ENCODE measurements at places on chromosomes 1 and 21. TPM values are rescaled to one million over a fixed set of nuclear protein-coding genes. Genes with fewer than 3 reads are reported as not detected.

DNA sequence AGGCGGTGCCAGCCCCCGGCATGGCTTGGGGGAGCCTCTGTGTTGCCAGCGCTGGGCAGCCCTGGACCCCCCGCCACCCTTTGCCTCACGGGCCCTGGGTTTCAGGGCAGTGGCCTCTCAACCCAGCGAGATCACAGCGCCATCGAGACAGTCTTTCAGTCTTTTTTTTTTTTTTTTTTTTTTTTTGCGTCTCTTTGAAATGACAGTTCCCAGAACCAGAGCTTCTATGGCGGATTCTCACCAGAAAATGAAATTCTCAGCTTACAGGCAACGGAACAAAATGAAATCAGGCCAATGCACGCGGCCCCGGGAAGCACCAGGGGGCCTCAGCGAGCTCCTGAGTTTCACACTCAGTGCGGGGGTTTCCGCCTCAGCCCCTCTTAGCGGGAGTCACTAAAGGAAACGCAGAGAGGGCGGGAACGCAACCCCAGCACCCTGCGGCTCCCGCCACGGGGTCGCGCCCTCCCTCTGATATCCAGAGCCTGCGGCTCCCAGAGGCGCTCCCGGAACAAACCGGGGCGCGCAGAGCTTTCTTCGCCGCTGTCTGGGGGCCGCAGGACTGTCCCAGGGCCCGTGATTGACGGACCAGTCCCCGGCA lies 8.0 kb upstream of the COL6A1 start:
- peak; percentile 88 for DNase-seq

DNA sequence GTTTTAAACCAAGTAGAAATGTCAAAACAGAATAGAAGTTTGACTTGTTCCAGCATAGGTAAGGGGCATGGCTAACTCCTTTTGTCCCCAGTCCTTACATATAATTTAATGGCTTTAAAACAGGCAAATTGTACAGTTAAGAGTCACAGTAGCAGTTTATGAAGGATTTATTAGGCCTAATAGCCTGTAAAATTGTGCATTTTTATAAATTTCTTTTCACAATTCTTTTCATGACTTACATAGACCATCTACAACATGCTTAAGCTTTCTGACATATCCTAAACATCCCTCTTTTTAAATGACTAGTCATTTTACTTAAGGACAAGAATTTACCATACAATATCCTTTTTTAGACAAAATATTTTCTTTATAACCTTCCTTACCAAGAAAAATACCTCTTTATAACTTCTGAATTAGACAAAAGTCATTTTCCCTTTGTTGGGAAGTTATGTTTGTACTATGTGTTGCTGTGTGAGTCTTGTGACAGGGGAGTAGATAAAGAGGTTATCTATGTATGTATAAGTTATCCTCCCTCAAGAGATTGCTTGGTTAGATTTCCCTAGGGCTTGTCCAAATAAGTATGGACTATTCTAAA lies 34.5 kb upstream of the SLC5A9 start:
- DNase-seq = no peak

DNA sequence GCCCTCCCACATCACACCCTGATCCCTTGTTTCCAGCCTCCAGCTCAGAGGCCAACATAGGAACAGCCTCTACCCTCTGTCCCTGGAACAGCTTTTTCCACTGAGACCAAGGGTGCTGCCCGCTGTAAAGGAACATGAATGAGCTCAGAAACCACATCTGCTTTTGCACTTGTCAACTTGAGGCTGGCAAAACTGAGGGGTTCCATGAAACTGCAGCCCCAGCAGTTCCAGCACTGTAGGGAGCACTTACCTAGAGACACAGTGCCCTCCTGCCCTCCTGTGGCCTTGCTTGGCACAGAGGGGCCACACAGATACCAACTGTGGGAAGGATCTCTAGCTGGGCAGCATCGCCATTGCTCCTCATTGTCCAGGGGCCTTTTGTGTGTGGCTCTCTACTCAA lies 51.7 kb downstream of the ITPKB start:
- no peak for DNase-seq

Gene RORC
- 13.7 TPM for total RNA-seq

DNA sequence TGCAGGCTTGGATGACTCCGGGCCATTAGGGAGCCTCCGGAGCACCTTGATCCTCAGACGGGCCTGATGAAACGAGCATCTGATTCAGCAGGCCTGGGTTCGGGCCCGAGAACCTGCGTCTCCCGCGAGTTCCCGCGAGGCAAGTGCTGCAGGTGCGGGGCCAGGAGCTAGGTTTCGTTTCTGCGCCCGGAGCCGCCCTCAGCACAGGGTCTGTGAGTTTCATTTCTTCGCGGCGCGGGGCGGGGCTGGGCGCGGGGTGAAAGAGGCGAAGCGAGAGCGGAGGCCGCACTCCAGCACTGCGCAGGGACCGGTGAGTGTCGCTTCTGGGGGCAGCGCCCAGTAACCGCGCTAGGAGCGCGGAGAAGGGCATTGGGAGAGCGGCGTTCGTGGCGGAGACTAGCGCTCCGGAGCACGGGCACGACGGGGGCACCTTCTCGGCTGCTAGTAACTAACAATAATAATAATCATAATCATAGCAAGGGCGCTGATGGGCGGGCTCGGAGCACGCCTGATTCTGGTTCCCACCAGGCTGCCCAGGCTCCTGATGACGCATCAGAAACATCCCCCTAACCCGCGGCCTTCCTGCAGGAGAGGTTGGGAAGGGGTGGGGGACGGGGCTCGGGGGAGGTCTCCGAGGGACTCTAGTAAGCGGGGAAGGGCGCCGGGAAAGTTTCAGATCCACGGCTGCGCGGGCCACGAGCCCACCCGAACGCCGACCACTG lies at the start of gene MX1:
TSS of gene MX1 (plus strand) at position 286 of the 722 bp plus-strand sequence. CDS start 5,832 bp downstream, outside the sequence.
- DNase-seq = peak; percentile 87

GRCh38 chr1:64223329-64224151 lies 20.1 kb downstream of the UBE2U start:
- DNase-seq = no peak
